ENCODE measurements at places on chromosomes 6 and 20. TPM values are rescaled to one million over a fixed set of nuclear protein-coding genes. Genes with fewer than 3 reads are reported as not detected.

Gene PROCR
- 8.7 TPM for polyA plus RNA-seq

Gene REM1
- 0.44 TPM for polyA plus RNA-seq

Gene SERAC1
- 16.2 TPM for polyA plus RNA-seq

GRCh38 chr6:145631374-145631773 is 103.9 kb downstream of the EPM2A start:
- DNase-seq: peak; percentile 14

GRCh38 chr6:161383951-161384350 is 110.1 kb upstream of the AGPAT4 start:
- DNase-seq: no peak

DNA sequence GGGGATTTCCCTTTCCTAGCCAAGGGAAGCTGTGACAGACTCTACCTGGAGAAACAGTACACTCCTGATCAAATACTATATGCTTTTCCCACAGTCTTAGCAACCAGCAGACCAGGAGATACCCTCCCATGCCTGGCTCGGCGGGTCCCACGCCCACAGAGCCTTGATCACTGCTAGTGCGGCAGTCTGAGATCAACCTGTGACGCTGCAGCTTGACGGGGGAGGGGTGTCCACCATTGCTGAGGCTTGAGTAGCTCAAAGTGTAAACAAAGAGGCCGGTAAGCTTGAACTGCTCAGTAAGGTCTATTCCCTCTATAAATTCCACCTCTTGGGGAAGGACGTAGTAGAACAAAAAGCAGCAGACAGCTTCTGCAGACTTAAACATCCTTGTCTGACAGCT is 63.2 kb downstream of the WASF1 start:
- no peak for DNase-seq

DNA sequence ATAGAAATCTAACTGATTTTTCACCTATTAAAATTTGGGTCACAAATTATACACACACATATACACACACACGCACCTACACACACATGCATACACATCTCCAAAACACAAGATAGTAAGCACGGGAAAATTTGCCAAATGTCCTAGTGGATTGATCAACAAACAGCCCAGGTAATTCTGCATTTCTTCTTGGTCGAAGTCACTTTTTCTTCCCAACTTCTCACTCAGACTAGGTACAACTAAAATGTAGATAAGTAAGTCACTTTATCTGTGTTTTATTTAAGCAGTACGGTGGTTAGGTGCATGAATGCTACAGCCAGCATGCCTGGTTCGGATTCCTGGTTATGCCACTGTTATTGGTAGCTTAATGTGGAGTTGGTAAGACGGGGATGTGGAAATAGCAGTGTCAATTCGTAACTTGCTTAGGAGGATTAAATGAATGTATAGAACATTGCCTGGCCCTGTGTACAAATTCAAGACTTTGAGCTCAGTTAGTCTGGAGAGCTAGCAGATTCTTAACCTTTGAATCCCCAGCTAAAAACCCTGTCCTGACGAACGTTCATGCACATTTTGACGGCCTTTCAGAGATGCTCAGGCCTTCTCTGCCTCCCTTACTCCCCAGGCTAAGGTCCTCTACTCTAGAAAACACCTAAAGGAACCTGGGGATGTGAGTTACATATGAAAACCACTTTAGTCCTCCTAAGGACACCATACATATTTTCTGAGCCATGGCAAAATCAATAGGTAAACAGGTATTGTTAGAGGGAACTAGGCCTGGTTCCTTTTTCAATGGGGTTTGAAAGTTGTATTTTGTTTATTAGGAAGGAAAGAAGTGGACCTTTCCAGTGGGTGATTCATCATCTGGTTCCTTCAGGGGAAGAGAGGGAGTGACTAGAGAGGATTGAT is 50.9 kb downstream of the CYP24A1 start:
- no peak for DNase-seq

Gene MOCS1
- 13.7 TPM for polyA plus RNA-seq

Gene PRRT1
- 2.2 TPM for polyA plus RNA-seq

GRCh38 chr20:60760256-60761000 is 491.6 kb upstream of the CDH4 start:
- DNase-seq: no peak

- no peak for DNase-seq
Measured at GRCh38 chr6:114833211-114833610, 490.4 kb upstream of the HS3ST5 start.

Gene LGSN
- polyA plus RNA-seq: 1.6 TPM

DNA sequence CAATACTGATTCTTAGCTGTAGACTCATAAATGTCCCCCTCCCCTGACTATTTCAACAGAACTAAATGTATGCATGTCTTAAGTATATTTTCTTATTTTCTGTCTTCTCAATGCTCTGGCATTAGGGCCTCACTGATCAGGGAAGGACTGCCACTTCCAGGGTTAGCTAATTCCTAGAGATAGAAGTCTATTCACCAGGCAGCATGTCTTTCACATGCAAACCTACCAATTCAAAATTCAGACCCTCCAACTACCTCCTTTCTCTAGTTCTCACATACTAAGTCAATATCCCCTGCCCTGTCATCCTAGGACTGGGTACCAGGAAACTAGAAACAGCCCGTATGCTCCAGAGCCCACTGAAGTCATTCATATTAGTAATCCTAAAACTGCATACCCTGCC is 132.3 kb downstream of the RALGAPA2 start:
- DNase-seq: no peak

DNA sequence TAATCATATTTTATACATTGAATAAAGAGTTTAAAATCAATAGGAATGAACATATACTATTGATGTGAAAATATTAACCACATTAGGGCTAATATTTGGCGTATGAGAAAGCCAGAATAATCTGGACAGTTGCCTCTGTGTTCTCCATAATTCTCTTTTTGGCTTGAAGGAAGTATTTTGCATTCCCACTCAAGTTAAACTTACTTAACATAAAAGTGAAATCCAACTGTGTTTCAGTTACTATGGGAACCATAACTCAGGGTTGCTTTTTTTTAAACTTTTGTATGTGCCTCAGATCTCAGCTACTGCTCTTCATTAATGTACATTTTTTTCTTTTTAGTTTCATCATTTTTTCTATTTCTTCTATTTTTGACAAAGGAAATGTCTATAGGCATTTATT is 479.8 kb downstream of the NKAIN2 start:
- peak; percentile 11 for DNase-seq

Gene FHL5
- polyA plus RNA-seq: 0.13 TPM

Gene CAPN11
- polyA plus RNA-seq: 0.27 TPM

DNA sequence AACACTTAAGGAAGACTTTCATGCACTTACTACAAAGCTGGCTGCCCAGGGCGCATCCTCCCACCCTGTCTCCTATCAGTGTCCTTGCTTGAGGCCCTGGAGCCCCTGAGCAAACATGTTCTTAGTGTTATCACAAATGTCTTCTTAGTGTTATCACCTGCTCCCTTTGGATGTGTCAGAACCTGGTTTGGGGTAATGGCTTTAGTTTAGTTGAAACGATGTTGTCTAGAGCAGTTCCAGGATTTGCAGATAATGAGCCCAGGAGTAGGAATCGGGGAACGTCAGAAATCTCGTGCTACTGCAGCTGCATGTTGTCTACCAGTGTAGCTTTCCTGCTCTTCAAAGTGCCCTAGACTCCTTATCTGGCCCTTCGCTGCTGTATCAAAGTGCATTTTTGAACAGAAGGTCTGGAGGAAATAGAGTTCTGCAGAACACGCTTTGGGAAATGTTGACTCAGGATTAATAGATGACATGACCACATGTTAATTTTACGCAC is 69.6 kb downstream of the PHACTR2 start:
- DNase-seq: no peak

DNA sequence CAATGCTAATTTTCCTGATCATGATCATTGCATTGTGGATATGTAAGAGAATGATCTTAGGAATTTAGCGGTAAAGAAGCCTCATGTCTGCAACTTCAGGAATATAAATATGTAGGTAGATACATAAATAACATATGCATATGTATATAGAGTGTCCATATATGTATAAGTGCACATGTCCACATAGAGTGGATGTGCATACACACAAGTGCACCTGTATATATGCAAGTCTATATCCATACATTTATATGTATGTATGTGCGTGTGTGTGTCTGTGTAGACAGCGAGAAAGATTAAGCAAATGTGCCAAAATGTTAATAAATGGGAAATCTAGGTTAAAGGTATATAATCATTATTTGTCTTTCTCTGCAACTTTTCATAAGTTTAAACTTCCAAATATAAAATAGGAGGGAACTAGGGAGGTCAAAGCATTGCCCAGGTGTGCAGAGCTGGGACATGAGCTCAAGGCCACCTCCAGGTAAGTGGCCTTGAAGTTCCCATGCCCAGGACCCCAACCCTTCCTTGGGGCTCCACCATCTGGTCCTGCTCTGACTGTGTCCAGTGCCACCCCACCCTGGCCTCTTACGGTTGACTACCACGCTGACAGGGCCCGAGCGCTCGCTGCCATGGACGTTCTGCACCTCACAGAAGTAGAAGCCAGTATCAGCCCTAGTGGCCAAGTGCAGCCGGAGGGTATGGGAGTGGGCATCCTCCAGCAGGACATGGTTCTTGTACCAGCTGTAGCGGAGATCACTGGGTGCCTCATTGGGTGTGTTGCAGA is 9.6 kb downstream of the SIGLEC1 start:
- no peak for DNase-seq

DNA sequence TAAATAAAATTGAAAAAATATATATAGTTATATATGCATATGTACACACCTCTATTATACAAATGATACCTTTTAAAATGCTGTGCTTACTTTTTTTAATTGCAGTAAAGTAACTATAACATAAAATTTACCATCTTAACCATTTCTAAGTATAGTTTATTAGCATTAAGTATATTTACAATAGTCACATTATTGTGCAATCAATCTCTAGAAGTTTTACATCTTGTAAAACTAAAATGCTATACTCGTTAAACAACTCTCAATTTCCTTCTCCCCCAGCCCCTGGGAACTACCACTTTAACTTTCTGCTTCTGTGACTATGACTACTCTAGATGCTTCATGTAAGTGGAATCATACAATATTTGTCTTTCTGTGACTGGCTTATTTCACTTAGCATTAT is 146.7 kb upstream of the DST start:
- no peak for DNase-seq

- DNase-seq: no peak
Measured at GRCh38 chr6:108941859-108942258, 93.6 kb downstream of the ARMC2 start.

GRCh38 chr6:15511248-15512125 is 151.3 kb downstream of the DTNBP1 start:
- no peak for DNase-seq

DNA sequence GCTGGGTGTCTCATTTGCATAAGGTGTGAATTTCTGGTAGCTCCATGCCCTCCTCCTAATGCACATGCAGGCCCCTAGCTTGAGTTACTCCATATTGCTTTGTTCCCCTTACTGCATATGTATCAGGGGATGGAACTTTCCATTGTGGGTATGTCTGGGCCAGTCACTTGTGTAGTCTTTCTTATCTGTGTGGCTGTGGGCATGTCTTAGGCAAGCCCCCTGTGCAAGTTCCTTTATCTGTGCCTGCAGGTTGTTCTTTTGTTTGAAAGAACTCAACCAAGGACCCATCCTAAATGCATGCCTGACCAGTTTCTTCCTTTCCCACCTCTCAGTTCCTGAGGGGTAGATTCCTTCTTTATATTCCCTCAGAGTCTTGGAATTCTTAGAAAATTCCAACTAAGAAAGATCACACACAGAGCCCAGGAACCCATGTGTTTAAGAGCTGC is 23.6 kb downstream of the MBOAT1 start:
- no peak for DNase-seq

DNA sequence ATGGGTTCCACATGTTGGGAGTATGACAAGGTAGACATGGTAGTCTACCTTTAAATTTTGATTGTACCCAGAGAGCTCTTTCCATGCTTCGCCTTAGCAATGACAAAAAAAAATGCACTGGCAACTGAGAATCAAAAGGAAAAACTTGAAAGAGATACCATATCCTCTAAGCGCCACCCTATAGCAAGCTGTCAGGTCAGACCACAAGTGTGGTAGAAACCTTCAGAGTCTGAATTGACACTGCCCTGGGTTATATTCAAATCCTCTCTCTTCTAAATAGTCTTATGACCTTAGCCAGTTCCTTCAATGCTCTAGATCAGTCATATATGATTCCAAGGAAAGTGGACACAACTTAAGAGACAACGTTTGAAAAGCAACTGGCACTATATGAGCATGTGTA is 45.6 kb upstream of the SMLR1 start:
- DNase-seq: no peak

Gene TRIM31
- not detected for polyA plus RNA-seq

Gene PLEKHG1
- 36.6 TPM for polyA plus RNA-seq

GRCh38 chr20:34771680-34772081 is 53.8 kb downstream of the NCOA6 start:
- DNase-seq: no peak

DNA sequence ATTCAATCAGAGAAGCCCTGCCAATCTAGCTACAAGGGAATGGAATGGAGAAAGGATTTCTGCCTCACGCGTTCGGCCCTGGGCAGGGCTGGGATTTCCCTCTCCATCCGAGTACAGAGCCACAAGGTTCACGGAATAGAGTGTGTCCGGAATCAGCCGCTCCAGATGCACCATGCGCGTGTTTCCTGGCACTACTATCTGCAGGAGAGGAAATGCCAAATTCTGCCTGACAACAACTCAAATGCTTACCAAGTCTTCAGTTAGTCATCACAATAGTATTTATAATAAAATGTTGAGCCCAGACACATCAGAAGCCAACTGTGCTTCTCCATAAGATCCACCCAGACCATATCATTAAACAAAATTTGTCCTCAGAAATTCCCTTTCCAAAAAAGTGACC is 75.1 kb downstream of the COL12A1 start:
- DNase-seq: no peak

Gene PRL
- polyA plus RNA-seq: not detected

- DNase-seq: no peak
Measured at GRCh38 chr20:12928358-12928754, 80.4 kb upstream of the SPTLC3 start.

Gene RAD21L1
- polyA plus RNA-seq: not detected

GRCh38 chr20:47220161-47220582 is 136.3 kb downstream of the ZMYND8 start:
- no peak for DNase-seq

DNA sequence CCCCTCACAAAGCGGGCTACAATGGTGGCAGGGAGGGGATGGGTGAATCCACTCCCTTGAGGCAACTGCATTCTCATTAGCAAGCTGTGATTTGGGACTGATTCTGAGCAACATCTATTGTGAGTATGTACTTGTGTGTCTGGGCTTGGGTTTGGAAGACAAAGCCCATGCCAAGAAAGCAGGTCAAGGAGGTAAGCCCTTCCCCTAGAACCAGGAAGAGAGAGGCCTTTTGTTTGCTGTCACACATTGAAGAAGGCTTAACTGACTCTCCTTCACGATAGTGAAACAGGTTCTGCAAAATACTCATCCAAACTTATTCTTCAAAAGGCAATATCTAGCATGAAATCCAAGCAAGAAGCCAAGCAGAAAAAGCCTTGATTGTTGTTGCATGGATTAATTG is 403.1 kb upstream of the ID4 start:
- DNase-seq: no peak

All from renal pelvis (tissue), 12 donors.